Transverse colon (tissue), 4 donors: ENCODE measurements at places on chromosomes 12 and 14. TPM values are rescaled to one million over a fixed set of nuclear protein-coding genes. Genes with fewer than 3 reads are reported as not detected.

SCN8A gene
- total RNA-seq, result 3.5 TPM

CMTM5 gene
- not detected for total RNA-seq

CCDC38 gene
- total RNA-seq, result not detected

KLC1 gene
- total RNA-seq, result 205 TPM

GRCh38 chr12:108457006-108457733 lies 57.9 kb upstream of the FICD start:
- DNase-seq, result no peak

- no peak for DNase-seq
These were observed 140.5 kb downstream of the PRKCH start for GRCh38 chr14:61461808-61462275.

- no peak for DNase-seq
These were observed 44.5 kb downstream of the EML5 start for GRCh38 chr14:88748288-88748687.

- DNase-seq, result no peak
These were observed 33.9 kb downstream of the SERPINA3 start for GRCh38 chr14:94646066-94646465.

DNA sequence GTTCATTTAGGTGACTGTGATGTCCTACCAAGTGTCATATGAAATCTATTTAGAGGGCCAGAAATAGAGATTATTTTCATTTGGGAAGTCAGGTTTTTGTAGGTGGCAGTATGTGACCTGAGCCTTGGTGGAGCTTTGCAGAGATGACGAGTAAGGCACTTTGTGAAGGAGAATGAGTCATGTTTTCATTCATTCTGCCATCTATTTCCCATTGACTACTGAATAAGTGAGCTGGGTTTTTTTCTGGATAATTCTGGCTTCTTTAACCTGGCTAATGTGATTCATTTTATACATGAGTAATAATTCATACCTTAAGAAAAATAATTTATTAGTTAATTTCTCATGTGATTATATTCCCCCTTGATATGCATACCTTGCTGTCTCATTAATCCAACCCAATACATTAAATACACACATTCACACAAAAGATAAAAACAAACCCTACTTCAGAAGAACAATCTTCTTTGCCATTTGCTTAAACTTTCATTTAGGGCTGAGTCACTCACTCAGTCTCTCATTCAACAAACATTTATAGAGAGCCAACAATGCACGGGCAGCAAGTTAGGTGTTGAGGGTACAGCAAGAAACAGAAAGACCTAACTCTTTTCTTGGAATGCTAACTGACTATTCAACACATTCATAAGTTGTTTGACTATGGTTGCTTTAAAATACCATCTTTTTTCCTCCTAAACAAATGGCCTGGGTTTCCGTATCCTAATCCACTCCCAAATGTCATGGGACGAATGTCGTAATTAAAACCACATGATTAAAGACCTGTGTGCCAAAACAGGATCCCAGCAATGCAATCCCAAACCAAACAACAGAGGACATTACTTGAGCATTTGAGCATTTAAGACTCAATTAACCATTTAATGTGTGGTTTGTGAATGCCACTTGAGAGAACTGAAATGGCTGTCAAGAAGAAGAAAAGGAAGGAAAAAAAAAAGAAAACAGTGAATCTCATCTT lies 78.0 kb downstream of the KITLG start:
- DNase-seq, result no peak

DNA sequence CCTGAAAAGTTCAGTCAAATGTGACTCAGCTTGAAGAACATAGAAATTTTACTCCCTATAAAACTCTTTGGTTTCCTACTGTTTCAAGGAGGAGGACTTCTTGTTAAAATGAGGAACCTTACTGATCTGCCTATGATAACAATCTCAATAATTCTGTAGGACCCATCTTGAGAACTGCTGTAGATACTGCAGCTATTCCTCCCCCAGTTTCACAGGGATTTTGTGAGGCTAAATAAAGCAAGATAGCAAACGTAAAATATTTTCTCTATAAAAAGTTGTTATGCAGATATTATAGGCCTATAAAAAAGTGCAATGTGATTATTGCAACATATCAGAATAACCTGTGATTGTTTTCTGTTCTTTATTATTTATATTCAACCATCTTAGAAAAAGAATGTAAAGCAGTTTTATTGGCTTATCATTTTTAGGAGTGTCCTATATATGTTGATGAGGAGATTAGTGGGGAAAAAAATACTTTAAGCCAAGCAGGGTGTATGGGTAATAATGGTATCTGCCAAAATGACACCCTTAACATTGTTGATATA lies 12.1 kb downstream of the CLEC14A start:
- no peak for DNase-seq

GRCh38 chr12:26736563-26737486 lies 96.2 kb downstream of the ITPR2 start:
- no peak for DNase-seq

GRCh38 chr12:11162502-11162901 lies 8.5 kb upstream of the SMIM10L1 start:
- DNase-seq, result no peak

DNA sequence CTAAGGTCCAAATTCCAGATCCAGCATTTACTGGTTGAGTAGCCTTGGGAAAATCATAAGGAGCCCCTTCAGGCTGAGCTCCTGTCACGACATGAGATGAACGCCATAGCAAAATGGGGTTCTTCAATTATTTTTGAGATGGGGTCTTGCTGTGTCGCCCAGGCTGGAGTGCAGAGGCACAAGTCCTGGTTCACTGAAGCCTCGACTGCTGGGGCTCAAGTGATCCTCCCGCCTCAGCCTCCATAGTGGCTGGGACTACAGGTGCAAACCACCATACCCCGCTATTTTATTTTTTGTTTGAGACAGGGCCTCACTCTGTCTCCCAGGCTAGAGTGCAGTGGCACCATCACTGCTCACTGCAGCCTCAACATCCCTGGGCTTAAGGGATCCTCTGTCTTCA lies 25.7 kb upstream of the GPR68 start:
- DNase-seq, result no peak

DNA sequence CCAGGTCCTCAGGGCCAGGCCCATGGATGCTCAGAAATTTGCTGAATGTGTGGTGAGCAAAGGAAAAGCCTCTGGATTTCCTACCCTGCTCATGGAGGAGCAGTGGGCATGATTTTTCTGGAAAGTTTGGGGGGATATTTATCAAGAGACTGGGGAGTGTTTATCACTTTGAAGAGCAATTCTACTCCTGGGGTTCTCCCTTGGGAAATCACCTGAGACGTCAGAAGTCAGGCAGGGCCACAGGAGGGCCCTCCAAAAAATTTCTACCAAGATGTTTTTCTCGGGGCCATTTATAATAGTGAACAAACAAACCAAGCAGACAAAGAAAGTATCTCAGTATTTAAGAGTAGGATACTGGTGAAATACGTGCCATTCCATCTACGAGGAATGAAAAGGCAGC lies 20.1 kb upstream of the EIF2B2 start:
- DNase-seq, result no peak

GRCh38 chr12:104761091-104761490 lies 197.0 kb downstream of the SLC41A2 start:
- no peak for DNase-seq
